ENCODE measurements at places on chromosomes 2 and 18.
A peak's percentile ranks its signal among the peaks of the same experiment; 100 is the strongest.

DNA sequence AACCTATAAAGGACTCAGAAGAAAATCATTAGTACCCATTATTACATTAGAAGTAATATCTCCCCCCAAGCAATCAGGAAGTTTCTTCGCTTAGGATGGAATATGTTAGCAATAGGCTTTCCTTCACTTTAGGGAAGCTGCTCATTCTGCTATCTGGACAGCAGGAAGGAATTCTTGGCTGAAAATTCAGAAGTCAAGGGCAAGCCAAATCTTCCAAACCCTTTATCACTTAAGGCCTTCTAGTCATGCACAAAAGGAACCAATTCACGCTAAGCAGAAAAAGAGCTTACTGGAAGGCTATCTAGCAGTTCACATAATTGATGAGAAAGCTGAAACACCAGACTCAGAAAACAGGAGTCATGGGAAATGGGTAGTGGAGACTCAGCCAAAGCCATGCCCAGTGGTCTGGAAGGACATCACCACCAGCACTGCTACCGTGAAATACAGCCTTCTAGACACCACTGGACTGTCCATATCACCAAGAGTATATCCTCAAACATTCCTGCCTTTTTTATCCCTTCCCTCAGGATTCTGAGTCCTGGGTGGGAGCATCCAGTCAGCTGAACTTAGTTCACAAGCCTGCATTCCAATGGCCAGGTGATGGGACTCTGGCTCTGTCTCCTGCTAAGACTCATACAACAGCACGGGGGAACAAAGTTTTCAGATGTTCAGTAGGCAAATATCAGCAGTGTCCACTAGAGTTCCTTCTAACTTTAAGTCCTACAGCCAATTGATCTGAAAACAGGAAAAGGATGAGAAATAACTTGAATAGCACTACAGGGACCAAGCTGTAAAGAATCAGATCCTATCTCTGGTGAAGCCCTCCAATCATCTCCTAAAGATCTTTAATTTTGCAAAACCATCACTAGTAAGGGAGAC is 14.8 kb upstream of the ADAM17 start:
- DNase-seq: no peak

- DNase-seq: peak; percentile 3
Observed at GRCh38 chr18:28961669-28962228, 784.8 kb upstream of the CDH2 start.

DNA sequence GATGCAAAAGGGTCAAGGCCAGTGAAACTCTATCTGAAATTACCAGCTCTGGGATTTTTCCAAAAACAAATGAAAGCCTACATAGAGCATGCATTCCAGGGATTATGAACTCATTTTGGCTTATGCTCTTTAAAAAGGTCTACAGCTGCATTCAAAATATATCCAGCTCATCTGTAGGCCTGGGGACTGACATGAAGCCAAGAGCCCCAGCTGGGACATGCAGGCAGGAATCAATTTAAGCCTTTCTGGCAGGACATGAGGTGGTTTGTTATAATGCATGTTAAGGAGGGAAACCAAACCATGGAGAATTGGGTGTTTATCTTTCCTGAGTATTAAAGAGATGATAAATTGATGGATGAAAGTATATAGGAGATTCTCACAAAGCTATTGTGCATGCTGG is 164.5 kb downstream of the RBM43 start:
- no peak for DNase-seq

- DNase-seq: no peak
Observed at GRCh38 chr2:60984720-60985119, 32.8 kb upstream of the PEX13 start.

DNA sequence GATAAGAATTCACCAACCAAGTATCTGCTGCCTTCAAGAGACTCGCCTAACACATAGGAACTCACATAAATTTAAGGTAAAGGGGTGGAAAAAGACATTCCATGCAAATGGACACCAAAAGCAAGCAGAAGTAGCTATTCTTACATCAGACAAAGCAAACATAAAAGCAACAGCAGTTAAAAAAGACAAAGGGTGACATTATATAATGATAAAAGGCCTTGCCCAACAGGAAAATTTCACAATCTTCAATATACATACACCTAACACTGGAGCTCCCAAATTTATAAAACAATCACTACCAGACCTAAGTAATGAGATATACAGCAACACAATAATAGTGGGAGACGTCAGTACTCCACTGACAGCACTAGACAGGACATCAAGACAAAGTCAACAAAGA is 41.4 kb downstream of the NEMP2 start:
- no peak for DNase-seq

GRCh38 chr2:86068136-86068588 is 37.5 kb downstream of the POLR1A start:
- DNase-seq: peak; percentile 53

- no peak for DNase-seq
Observed at GRCh38 chr2:202049840-202050239, 16.2 kb downstream of the FZD7 start.

- DNase-seq: peak; percentile 84
Observed at GRCh38 chr2:240452462-240453256, 17.2 kb downstream of the GPC1 start.

- DNase-seq: no peak
Observed at GRCh38 chr2:85254540-85255300, 73.1 kb downstream of the TGOLN2 start.

- DNase-seq: no peak
Observed at GRCh38 chr2:220670511-220670910, 901.6 kb downstream of the EPHA4 start.

DNA sequence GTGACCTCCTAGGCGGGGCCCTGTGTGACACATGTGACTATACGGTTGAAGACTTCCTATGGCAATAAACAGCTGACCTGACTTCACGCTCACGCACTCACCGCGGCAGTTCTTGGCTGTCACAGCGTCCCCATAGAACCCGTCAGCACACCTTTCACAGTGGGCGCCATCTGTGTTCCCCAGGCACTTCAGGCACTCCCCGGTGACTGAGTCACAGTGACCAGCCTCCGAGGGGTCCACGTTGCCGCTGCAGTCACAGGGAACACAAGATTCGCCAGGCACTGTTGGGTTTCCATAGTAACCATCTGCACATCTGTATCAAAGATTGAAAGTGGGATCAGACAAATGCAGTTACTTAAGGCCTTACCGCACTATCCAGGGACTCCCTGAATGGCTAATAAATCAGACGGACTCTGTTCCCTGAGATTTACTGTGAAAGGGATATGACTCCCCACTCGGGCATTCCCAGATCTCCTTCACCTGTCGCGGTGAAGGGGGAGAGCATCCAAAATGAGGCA is 94.5 kb downstream of the LAMA1 start:
- no peak for DNase-seq

DNA sequence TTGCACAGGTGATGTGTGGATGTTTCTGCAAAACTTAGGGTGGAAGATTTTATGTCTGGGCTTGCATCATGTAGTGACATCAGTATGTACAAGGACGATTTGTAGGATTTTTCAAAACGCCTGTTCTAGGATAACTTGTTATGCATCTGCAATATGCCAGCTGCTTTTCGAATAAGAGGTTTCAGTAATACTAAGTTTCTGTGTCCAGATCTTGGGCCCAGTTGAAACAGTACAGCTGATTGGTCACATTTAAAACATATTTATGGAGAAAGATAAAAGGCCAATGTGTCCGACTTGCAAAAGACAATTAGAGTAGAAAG is 1.2 kb downstream of the PTPN4 start:
- peak; percentile 27 for DNase-seq

GRCh38 chr2:78710632-78711375 is 314.7 kb upstream of the REG3G start:
- DNase-seq: no peak

- peak; percentile 75 for DNase-seq
Observed at GRCh38 chr2:239257511-239257937, 143.3 kb downstream of the HDAC4 start.

DNA sequence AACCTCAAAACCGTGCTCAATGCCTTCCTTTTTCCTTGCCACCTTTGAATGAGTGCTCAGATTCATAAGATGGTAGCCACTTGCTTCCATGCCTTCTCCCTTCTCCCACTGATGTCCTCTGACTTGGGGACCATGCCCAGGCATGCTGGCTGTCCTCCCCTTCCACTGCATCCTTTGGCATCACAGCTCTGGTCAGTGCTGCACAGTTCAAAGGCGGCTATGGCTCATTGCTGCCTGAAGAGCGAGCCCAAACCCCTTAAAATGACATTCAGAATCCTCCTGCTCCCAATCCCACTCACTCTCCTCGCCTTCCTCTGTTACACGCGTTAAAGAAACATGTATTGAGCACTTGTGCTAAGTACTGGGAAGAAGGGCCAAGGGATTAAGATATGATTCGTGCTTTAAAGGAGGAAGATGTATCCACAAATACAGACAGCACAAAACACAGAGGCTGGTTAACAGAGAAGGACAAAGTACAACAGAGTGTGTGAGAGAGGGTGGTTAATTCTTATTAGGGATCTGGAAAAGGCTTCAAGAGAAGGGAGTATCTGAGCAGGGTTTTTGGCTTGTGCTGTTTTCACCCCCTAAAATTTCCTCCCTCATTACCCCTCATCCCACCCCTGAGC is 81.8 kb downstream of the CERKL start:
- DNase-seq: no peak

- no peak for DNase-seq
Observed at GRCh38 chr2:54088191-54088634, 27.2 kb upstream of the ACYP2 start.

DNA sequence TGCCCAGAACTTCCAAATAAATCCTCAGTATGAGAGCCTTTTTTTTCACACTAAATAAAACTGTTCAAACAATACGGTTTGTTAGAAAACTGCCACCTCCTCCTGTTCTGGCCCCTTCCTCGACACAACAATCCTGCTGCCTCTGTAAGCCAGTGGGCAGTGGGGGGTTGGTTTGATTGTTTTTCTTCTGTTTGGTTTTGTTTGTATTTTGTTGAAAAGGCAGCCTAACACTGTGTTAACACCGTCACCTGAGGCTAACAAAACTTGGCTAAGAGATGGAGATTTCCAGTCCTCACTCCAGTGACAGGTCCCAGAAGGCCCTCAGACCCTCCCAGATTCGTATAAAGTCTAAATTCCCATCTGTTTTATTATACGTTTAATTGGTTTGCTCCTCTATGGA is 402.1 kb downstream of the ZNF521 start:
- no peak for DNase-seq

DNA sequence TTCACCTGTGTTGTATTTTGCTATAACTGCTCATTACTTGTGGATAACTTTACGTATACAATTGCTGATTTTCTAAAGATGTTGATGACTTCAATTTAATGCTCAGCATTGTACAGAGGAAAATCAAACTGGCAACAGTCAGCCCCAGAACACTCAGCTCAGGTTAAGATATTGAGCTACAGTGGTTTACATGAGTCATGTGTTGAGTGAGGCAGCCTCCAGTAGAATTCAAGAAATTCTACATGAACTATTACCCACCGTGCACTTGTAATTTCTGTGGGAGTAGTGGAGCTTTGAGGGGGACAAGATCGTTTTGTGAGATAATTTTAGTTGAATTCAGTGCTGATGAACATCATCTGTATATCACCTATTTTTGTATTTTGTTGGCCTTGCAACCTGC is 292.3 kb downstream of the ALPK2 start:
- DNase-seq: no peak

DNA sequence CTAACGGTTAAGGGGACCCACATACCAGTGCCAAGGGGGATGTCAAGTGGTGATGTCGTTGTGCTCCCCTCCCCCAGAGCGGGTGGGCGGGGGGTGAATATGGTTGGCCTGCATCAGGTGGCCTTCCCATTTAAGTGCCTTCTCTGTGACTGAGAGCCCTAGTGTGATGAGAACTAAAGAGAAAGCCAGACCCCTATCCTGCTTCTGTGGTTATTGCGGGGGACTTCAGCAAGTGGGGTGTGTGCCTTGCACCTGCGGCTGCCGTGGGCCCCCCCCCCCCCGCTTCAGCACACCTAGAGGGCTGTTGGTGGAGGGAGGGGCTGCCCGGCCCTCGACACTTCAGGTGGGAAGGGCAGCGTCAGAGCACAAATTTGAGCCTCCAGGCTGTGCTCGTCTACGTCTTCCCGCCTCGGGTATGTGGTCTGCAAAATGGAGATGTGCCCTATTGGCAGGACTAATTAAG is 6.1 kb downstream of the CTDSP1 start:
- DNase-seq: no peak

- no peak for DNase-seq
Observed at GRCh38 chr2:104698276-104698675, 155.6 kb upstream of the POU3F3 start.

GRCh38 chr2:20667531-20668401 is 822 bp downstream of the GDF7 start:
- no peak for DNase-seq

DNA sequence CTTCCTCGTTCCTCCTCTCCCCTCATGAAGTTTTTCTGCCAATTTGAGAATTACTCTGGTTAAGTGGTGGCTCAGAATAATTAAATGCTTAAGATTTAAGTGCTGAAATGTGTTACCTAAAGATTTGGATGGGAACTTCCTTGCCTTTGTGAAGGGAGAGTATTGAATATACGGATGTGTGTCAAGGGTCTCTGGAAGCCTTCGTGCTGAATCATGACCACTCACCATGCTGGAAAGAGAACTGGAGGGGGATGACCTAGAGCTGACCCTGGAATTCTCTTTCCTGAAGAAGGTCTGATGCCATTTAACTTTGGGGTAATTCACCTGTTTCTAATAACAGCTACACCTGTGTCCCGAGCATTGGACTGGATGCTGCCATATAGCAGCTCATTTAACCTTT is 2.2 kb downstream of the MOCOS start:
- no peak for DNase-seq

DNA sequence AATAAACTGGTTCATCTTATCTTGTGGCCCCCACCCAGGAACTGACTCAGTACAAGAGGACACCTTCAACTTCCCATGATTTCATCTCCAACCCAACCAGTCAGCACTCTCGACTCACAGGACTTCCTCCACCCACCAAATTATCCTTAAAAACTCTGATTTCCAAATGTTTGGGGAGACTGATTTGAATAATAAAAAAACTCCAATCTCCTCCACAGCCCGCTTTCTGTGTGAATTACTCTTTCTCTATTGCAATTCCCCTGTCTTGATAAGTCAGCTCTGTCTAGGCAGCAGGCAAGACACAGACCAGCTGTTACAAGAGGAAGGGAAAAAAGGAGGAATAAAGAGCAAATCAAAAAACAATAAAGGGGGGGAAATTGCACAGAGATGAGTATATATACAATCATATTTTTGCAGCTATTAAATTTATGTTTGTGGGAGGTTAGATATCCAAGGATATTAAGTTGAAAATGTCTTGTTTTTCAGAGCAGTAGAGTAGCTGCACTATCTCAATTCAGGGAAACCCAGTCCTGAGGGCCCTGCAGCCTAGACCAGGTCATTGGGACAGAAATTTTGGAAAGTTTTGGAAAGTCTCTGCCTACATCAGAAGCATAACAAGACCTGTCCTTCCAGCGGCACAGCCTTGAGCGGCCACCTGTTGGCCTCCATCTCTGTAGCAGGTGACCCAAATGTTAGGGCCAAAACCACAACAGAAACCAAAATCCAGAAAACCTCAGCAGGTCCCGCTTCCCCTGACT is 32.8 kb upstream of the SIGLEC15 start:
- DNase-seq: no peak

- DNase-seq: peak; percentile 30
Observed at GRCh38 chr2:229780856-229781773, 66.8 kb upstream of the DNER start.

Data from GM13977 (cell line).